ENCODE measurements at places on chromosomes 12 and 14.

- DNase-seq = no peak
These were observed 360.5 kb upstream of the TMPO start for GRCh38 chr12:98154850-98155249.

GRCh38 chr12:53300187-53300586 lies 692 bp downstream of the MYG1 start:
- DNase-seq = no peak

- no peak for DNase-seq
These were observed 35.3 kb downstream of the SLC2A14 start for GRCh38 chr12:7837366-7837765.

GRCh38 chr12:40225984-40226602 lies 1.3 kb downstream of the LRRK2 start:
- no peak for DNase-seq

DNA sequence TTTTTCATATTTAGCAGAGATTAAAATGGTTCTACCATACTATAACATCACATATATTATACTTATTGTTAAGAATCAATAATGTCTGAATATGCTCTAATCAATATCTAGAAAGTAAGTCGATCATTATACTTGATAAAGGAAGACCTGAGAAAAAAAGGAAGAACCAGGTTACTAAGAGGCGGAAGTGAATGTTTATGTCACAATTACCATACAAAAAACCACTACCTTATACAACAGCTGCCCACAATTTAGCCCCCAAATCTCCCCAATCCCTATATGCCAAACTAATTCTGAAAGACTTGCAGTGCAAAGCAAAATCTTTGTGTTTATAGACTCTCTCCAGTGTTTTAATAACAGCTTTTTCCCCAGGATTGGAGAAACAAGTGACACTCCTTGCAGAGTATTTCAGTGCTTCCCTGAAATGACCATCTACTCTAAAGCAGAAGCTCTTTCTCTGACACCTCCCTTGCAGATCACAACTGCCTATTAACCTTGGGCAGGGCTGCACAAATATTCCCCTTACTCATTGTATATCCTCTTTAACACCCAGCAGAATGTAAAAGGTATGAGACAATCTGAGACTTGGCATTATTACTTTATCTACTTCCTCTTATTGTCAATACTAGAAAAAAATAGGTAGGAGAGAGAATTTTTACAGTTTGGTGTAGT lies 12.7 kb upstream of the SLC2A3 start:
- no peak for DNase-seq

DNA sequence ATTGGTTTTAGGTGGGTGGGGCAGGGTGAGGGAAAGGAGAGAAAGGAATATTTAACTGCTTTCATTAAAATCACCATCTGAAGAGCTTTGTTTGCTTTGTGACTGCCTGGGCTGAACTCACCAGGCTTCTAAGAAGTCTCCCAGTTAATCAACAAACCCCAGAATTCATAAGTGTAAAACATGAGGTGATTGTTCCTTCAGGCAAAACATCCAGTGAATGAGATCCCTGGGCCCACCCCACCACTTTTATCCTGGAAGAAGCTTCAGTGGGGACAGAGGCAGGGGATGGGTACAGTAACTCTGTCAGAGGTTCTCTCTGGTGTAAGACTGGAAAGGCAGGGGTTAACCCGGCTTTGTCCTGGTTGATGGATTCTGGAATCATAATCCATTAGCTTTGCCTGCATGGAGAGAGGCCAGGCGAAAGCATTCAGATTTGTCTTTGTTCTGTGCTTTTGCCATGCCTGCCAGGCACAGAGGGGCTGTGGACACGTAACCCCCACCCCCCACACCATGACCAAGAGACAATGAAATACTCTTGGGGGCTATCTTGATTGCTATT lies 16.7 kb downstream of the PDE1B start:
- DNase-seq = no peak

DNA sequence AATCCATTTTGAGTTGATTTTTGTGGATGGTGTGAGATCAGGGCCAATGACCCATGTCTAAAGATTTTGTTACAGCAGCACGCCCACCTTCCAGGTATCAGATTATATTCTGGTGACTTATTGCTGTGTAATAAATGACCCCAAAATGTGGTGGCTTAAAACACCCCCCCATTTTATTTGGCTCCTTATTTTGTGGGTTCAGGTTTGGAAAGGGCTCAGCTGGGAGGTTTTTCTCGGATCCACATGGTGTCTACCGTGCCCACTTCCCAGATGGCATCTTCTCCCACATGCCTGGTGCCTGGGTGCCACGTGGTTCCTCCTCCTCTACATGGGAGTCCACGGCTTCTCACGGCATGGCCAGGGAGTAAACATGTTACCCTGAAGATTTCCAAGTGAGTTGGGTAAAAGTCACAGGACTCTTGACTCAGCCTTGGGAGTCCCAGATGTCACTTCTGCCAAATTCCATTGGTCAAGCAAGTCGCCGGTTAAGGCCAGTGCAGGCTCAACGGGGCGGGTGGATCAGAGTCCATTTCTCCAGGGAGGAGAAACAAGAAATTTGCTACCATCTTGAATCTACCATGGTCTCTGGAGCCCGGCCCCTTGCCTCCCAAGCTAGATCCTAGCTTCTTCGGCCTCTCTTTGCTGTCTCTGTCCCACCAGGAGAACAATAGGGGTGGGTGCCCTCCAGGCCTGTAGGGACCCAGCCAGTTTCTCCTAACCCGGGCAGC lies 214.3 kb downstream of the KIF26A start:
- DNase-seq = no peak

GRCh38 chr14:105537580-105538474 lies 11.4 kb downstream of the TMEM121 start:
- DNase-seq = peak; percentile 52

- no peak for DNase-seq
These were observed 44.0 kb upstream of the REP15 start for GRCh38 chr12:27652174-27652763.

DNA sequence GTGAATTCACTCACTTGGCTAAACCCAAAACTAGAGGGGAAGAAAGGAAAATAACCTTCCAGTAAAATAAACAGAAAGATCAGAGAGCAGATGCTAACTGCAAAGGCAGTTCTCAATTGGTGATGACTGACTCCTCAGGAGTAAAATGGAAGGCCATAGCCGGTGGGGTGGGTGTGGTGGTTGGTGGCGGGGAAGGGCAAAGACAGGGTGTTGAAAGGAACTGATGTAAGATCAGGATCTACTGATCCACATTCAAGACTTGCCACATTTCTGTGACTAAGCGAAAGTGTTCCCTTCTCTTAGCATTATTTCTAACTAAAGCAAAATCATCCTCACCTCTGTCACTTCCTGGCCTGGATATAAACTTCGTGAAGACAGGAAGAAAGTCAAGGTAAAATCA lies 26.3 kb upstream of the TC2N start:
- DNase-seq = no peak

DNA sequence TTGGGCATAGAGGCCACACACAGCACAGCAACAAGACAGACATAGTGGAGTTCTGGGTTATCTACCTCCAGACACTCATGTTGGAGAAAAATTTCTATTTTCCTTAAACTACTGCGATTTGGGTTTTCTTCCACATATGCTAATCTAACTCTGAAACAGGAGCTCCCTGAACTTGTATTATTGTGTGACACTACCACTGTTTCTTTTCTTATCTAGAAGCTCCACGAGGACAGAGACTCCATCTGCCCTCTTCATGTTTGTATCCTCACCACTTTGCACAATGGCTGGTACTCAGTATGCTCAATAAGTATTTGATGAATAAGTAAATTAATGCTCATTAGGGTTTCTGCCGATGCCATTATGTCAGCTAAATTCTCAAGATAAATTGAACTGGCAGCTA lies 218.6 kb downstream of the PAX9 start:
- DNase-seq = no peak

GRCh38 chr12:14846042-14846587 lies 2.8 kb upstream of the ART4 start:
- no peak for DNase-seq

DNA sequence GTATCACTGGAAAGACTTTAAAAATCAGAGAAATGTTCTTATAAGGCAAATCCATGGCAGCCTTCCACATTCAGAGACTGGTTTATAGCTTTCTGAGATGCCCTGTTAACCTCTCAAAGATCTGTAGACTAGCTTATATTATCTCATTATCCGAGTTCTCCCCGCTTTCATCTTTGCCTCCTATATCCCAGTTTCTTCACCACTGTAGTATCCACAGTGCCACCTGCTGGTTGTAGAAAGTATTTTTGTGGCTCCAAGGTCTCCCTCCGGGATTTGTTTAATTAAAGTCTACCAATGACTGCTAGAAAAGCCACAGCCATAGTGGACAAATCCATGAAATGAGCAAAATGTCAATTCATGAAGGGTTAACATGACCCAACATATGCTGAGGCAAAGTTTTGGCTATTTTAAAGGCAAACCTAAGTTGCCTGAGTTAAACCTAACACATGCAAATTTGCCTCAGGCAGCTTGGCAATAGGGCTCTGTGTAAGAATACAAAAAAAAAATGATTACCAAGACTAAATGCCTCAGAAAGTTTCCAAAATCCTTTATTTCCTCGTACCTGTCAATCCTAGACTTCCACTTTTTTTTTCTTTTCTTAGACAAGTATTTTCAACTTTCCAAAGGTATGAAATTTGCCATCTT lies 218.8 kb upstream of the BMP4 start:
- no peak for DNase-seq

DNA sequence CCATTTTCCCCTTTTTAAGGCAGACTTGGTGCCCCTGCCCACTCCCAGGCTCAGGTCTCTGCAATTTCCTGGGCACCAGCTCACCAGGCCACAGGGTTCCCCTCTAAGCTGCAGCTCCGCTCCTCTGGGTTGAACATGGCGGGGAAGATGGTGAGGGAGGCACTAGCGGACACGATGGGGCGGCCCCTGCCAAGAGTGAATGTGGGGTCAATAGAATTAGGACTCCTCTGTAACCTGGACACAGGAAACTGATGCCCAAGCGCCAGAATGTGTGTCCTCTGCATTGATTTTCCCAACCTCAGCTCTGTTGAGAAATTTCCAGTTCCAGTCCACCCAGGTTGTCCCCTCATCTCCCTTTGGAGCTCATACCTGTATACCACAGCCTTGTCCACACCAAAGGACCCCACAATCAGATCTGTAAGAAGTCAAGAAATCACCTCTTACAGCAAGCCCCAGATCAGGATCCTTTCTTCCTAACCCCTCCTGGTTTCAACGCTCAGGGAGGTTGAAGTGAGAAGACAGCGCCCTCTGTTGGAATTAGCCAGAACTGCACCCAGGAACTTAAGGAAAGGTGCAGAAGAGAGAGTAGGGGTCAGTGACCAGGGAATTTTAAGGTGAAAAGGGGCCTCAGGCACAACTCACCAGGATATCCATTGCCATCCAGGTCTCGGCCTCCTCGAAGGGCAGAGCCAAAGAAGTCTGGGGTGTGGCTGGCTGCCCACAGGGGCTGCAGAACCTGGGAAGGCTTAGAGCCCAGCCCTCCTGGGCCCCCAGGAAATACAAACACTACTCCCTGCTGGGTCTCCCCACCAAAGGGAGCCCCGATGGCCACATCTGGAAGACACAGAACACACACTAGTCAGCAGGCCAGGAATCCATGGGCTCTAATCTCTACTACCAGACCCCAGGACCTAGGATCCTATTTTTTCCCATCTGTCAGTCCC lies 14.7 kb downstream of the ITGA5 start:
- peak; percentile 49 for DNase-seq

DNA sequence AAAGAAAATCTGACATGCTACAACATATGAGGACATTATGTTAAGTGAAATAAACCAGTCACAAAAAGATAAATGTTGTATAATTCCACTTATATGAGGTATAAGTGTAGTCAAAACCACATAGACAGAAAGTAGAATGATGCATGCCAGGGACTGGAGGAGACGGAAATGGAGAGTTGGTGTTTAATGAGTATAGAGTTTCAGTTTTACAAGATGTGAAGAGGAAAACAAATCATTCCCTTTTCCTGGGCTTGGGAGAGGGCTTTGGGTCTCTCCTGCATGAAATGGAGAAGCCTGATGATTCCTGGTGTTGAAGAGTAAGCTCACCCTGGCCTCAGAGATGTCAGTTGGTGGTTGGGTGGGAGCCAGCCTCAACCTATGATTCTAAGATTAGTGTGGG lies 158.4 kb upstream of the PLXNC1 start:
- DNase-seq = no peak

GRCh38 chr14:50109342-50109741 lies 7.0 kb downstream of the VCPKMT start:
- DNase-seq = no peak

DNA sequence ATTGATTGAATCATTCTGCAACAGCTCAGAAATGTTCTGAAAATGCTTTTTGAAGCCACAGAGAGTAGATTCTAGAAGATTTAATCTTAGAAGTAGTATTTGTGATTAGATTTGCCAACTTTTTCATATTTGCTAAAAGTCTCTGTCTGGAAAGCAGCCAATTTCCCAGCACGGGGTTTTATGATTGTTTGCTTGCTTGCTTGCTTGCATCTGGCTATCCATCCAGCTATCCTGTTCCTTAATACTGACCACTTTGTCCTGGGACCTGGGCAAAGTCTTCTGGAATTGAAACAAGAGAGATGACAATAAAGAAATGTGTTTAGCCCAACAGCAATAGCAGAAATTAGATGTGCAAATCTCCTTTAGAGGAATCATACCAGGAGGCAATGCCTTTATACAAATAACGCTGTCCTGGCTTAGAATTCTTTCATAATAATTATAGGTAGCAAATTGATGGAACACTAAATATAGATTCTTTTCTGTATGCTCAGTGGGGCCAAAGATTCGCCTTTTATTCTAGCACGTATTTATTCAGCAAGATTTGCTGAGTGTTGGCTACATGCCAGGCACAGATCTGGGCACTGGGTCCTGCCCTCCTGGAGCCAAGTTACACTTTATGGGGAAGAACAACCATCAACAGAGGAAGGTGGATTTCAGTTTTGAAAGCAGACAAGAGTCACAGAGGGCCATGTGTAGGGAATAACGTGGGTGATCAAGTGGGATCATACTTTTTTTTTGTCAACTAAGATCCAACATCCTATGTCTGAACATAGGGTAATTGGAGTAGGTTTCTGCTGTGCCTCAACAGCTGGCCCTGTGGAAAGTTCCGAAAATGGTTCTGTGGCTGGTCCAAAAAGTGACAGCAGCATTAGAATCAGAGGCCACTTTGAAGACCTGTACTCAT lies 25.3 kb downstream of the MYBPC1 start:
- no peak for DNase-seq

GRCh38 chr14:102802834-102803523 lies 25.7 kb downstream of the TRAF3 start:
- DNase-seq = no peak

DNA sequence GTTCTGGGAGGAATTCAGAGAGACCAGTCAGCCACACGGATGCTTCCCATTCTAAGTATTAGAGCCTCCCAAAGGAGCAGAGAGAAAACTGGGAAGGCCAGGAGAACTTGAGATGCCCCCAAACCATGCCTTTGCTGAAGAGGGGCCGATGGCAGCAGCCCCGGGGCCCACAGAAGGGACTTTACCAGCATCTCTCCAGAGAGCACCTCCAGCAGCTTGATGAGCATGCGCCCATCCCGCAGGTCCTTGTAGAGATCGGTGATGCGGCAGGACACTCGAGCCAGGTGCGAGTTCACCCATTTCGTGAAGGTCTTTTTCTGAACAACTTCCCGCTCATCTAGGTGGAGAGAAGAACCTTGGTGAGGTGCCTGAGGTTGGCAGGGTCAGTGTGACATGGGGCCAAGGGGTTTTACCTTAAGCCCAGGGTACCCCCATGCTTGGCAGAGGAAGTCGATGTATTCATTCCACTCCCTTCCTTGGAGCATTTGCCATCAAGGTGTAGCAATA lies 74.9 kb downstream of the SPTB start:
- no peak for DNase-seq

- DNase-seq = no peak
These were observed 966.7 kb downstream of the SLC6A15 start for GRCh38 chr12:83945871-83946270.
